Progenitor cell of endocrine pancreas (in vitro differentiated cells): ENCODE measurements at places on chromosomes 4 and X. TPM values are rescaled to one million over a fixed set of nuclear protein-coding genes. Genes with fewer than 3 reads are reported as not detected.

DNA sequence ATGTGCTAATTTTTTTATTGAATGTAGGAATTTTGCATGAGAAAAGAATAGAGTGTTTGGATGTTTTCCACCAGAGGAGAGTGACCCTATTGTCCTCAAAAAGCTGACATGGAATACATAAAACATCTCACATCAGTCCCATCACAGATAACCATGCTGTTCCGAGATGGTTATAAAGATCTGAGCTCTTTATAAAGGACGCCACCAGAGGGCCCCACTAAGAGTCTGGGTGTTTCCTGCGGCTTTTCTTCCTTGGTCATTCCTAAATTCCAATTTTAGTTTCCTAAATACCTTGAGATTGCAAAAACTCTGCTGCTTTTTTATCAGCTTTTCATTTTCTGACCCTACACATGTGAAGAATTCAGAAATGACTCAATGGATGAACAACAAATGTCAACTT is 504.5 kb upstream of the FRG1 start:
- no peak overlapping the region for H3K27ac ChIP-seq
- H3K36me3 ChIP-seq, result peaks cover 4% of the 10 kb centered on the region
- no peaks in the 10 kb centered on the region for H3K4me1 ChIP-seq
- no peak overlapping the region for H3K4me3 ChIP-seq
- DNase-seq, result no peak

The OTC gene
- 0.31 TPM in 1 of 2 replicates, not detected in the other for total RNA-seq

The CSAG1 gene
- not detected in 2 replicates for total RNA-seq

DNA sequence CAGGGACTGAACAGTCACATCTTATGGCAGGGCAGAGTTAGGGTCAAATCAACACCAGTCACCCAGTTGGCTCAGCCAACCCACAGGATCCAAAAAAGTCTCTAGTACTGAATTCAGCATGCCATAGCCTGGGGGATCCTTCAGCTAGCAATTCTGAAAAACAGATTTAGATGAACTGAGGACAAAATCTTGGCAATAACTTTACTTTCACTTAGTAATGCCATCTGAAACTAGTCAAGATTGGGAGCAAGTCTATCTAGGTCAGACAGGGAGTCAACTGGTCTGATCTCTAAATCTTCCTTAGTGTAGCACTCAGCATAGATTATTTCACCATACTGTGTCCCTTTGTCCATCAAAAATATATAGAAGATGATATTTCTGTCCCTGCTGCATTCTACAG is 76.0 kb downstream of the HHIP start:
- H3K27ac ChIP-seq, result no peak overlapping the region
- no peaks in the 10 kb centered on the region for H3K36me3 ChIP-seq
- H3K27me3 ChIP-seq, result no peaks in the 10 kb centered on the region
- no peak overlapping the region for H3K4me3 ChIP-seq

GRCh38 chr4:80913381-80913780 is 117.1 kb upstream of the BMP3 start:
- H3K27me3 ChIP-seq, result peaks cover 3% of the 10 kb centered on the region
- H3K36me3 ChIP-seq, result no peaks in the 10 kb centered on the region
- H3K27ac ChIP-seq, result no peak overlapping the region
- no peaks in the 10 kb centered on the region for H3K4me1 ChIP-seq
- DNase-seq, result no peak
- H3K4me3 ChIP-seq, result no peak overlapping the region

DNA sequence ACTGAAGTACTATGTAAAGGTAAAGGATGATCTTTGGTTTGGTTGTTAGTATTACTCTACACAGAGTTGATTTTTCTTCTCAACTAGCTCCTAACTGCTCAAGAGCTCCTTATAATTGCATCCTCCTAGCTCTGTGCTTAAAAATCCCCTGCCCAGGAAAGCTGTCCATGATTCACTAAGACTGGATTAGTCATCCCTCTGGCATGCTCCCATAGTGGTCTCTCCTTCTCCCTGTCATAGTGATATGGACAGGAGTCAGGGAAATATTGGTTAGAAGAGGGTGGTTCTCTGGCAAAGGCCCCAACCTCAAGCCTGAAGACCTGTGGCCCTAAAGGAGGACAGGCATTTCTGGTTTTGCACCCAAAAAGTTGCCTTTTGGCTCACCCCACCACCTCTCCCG is 242.3 kb upstream of the KCNIP4 start:
- peaks cover 20% of the 10 kb centered on the region for H3K4me1 ChIP-seq
- H3K27me3 ChIP-seq, result no peaks in the 10 kb centered on the region
- H3K36me3 ChIP-seq, result no peaks in the 10 kb centered on the region
- DNase-seq, result no peak
- H3K4me3 ChIP-seq, result no peak overlapping the region
- H3K27ac ChIP-seq, result no peak overlapping the region

DNA sequence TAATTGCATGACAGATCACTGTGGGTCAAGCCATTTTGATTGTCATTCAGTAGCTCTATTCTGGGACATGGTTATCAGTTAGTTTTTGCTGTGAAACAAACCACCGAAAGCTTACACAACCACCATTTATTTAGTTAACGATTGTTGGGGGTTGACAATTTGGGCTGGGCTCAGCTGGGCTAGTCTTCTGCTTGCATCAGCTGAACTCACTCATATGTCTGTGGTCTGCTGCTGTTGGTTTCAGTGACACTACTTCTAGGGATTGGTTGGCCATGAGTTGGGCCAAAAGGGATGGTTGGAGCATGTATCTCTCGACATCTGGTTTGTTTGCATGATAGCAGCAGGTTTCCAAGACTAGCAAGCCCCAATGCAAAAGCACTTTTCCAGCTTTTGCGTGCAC is 5.3 kb upstream of the SMIM10 start:
- no peak overlapping the region for H3K27ac ChIP-seq
- no peak for DNase-seq
- peaks cover 2% of the 10 kb centered on the region for H3K36me3 ChIP-seq

DNA sequence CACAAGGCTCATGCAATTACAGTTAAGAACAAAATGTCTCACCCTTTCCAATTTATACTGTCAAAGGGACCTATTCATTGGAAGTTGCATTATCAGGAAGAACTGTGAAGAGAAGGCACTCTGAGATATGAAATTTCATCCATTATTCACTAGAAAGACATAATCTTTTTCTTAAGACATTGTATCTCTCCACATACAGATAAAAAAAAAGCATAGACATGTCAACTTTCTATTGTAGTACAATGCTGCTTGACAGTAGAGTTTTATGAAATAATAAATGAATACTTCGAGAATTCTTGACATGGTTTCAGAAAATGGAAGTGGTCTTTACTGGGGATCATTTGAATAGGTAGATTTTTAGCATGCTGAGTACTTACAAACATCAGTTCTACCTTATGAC is 545.0 kb downstream of the TMA16 start:
- H3K27ac ChIP-seq, result no peak overlapping the region
- H3K27me3 ChIP-seq, result no peaks in the 10 kb centered on the region
- no peak overlapping the region for H3K4me3 ChIP-seq
- DNase-seq, result no peak
- H3K36me3 ChIP-seq, result peaks cover 1% of the 10 kb centered on the region
- H3K4me1 ChIP-seq, result no peaks in the 10 kb centered on the region

DNA sequence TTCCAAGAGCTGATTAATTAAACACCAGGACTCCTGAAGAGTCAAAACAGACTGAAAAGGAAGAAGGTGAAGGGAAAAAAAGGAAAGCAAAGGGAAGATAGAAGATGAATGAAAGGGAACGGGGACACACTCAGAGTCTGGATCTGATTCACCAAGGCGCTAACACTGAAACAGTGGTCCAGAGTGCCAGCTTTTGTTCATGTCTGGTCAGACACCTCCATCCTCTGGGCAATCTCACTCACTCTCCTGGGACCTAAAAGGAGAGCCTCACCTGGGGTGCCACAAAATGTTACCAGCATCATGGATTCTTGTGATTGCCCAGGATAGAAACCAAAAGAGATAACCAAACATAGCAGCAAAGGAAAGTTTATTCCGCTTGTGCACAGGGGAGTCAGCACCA is 120.3 kb upstream of the AFF2 start:
- H3K4me1 ChIP-seq, result no peaks in the 10 kb centered on the region
- no peaks in the 10 kb centered on the region for H3K36me3 ChIP-seq
- no peak for DNase-seq
- no peaks in the 10 kb centered on the region for H3K27me3 ChIP-seq

GRCh38 chr4:54165438-54165837 is 63.7 kb upstream of the PDGFRA start:
- no peaks in the 10 kb centered on the region for H3K36me3 ChIP-seq
- H3K27me3 ChIP-seq, result peaks cover 30% of the 10 kb centered on the region
- no peak for DNase-seq
- H3K27ac ChIP-seq, result peak overlapping the region; percentile 59

GRCh38 chr4:122826079-122826527 is 528 bp upstream of the FGF2 start:
- no peak overlapping the region for H3K27ac ChIP-seq
- no peak for DNase-seq
- H3K27me3 ChIP-seq, result peaks cover 60% of the 10 kb centered on the region
- H3K36me3 ChIP-seq, result no peaks in the 10 kb centered on the region
- peaks cover 2% of the 10 kb centered on the region for H3K4me1 ChIP-seq

DNA sequence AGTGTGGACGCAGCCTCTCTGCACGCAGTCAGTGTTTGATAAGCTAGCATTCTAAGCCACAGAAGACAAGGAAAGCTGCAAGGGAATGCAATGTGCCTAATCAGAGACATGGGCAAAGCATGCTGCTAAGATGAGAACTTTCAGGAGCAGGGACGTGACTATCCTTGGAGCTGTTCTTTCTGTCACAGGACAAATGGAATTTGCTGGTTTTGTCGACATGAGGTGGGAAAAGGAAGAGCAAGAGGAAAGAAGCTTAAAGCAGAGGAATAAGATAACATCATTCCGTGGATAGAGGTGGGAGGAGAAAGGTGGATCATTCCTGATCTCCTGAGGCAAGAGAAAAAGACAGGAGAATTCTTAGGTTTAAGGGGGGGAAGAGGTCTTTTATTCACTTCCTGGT is 33.7 kb downstream of the RBM47 start:
- H3K36me3 ChIP-seq, result peaks cover 21% of the 10 kb centered on the region
- H3K27me3 ChIP-seq, result no peaks in the 10 kb centered on the region
- no peak for DNase-seq
- peak overlapping the region; percentile 25 for H3K27ac ChIP-seq

DNA sequence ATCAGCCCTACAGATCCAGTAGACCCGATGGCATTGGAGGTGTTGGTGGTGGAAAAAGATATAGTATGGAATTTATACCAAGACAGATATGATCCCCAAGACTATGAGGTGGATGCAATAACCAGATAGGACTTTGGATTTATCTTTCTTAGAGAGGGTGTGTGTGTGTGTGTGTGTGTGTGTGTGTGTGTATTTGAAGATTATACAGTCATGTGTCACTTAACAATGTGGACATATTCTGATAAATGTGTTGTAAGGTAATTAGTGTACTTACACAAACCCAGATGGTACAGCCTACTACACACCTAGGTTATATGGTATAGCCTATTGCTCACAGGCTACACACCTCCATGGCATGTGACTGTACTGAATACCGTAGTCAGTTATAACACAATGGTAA is 24.4 kb upstream of the TAB3 start:
- no peaks in the 10 kb centered on the region for H3K4me1 ChIP-seq
- DNase-seq, result no peak
- H3K27me3 ChIP-seq, result no peaks in the 10 kb centered on the region

The GEMIN8 gene
- total RNA-seq, result 22.7 and 25.4 TPM in 2 replicates

The RASL11B gene
- 9.3 and 9.7 TPM in 2 replicates for total RNA-seq

The GABRQ gene
- total RNA-seq, result 0.10 and 0.18 TPM in 2 replicates

The MAGEC1 gene
- not detected in 2 replicates for total RNA-seq

The FAM47E gene
- total RNA-seq, result 3.4 and 4.0 TPM in 2 replicates

- no peaks in the 10 kb centered on the region for H3K27me3 ChIP-seq
- H3K36me3 ChIP-seq, result peaks cover 23% of the 10 kb centered on the region
- peaks cover 12% of the 10 kb centered on the region for H3K4me1 ChIP-seq
- H3K27ac ChIP-seq, result peak overlapping the region; percentile 39
Measured at GRCh38 chr4:140697709-140698560, 58.2 kb downstream of the TBC1D9 start.

The DIPK2B gene
- total RNA-seq, result not detected in 2 replicates

The PPARGC1A gene
- total RNA-seq, result 0.93 and 3.7 TPM in 2 replicates

The VGLL1 gene
- total RNA-seq, result 0.24 and 1.8 TPM in 2 replicates

DNA sequence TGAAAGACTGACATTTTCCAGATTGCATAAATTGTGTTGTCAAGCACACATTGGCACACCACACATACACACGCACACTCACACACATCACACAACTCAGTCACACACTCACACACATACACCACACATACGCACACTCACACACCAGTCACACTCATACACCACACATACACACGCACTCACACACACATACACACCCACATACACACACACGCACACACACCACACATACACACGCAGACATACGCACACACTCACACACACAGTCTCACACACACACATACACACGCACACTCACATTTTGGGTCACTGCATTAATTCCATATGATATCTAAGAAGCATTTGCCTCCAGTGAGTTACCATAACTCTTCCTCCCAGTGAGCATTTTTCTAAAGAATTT is 578.3 kb upstream of the FRG1 start:
- no peaks in the 10 kb centered on the region for H3K36me3 ChIP-seq
- no peaks in the 10 kb centered on the region for H3K4me1 ChIP-seq
- H3K4me3 ChIP-seq, result no peak overlapping the region
- DNase-seq, result no peak
- no peak overlapping the region for H3K27ac ChIP-seq
- H3K27me3 ChIP-seq, result no peaks in the 10 kb centered on the region

- no peaks in the 10 kb centered on the region for H3K36me3 ChIP-seq
- H3K27ac ChIP-seq, result no peak overlapping the region
- no peak overlapping the region for H3K4me3 ChIP-seq
- peaks cover 30% of the 10 kb centered on the region for H3K27me3 ChIP-seq
Measured at GRCh38 chr4:122832732-122833131, 6.1 kb downstream of the FGF2 start.

The AREG gene
- 2.2 and 3.6 TPM in 2 replicates for total RNA-seq

The CENPE gene
- 16.5 and 17.0 TPM in 2 replicates for total RNA-seq

The BTK gene
- total RNA-seq, result not detected in 2 replicates

DNA sequence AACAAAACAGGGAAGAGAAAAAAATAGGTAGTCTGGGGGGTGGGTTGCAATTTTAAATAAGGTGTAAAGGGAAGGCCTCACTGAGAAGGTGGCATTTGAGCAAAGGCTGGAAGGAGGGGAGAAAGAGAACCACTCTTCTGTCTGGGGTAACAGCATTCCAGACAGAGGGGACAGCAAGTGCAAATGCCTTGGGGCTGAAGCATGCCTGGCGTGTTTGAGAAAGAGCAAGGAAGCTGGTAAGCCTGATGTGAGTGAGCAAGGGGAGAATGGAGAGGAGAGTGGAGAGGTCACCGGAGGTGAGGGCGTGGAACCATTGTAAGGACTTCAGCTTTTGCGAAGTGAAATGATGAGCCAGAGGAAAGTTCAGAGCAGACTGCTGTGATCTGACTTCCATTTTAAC is 19.7 kb upstream of the DOCK11 start:
- no peaks in the 10 kb centered on the region for H3K4me1 ChIP-seq
- no peak overlapping the region for H3K4me3 ChIP-seq
- DNase-seq, result no peak
- H3K27ac ChIP-seq, result no peak overlapping the region
- no peaks in the 10 kb centered on the region for H3K27me3 ChIP-seq

The TSPAN7 gene
- total RNA-seq, result 21.1 and 21.8 TPM in 2 replicates

The TGIF2LX gene
- total RNA-seq, result not detected in 2 replicates

- no peak for DNase-seq
- H3K4me3 ChIP-seq, result no peak overlapping the region
- no peak overlapping the region for H3K27ac ChIP-seq
Measured at GRCh38 chr4:25424539-25425228, 47.6 kb downstream of the ANAPC4 start.
